M059J (cell line): ENCODE measurements at places on chromosomes 13 and 19. TPM values are rescaled to one million over a fixed set of nuclear protein-coding genes. Genes with fewer than 3 reads are reported as not detected.

The TGFBR3L gene
- 1.1 and 2.9 TPM in 2 replicates for total RNA-seq

GRCh38 chr13:47959468-47960247 is 41.4 kb downstream of the SUCLA2 start:
- peak; percentile 3 for DNase-seq

DNA sequence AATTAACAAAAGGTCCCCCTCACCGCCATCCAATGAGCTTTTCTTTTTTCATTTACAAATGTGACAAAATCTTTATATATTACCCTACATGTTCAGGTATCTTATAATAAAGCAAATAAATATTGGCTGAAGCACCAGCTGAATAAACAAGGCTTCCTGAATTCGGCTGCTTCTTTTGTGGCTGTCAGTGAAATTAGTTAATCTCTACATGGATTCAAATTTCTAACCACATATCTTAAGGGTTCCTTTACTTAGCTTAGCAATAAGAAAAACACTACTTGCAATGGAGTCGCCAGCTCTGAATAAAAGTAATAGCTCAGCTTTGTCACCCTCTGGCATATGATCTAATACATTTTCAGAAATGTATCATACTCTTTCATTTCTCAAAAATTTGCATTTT is 104.3 kb downstream of the CCNA1 start:
- no peak for DNase-seq

The ZNF285 gene
- 1.6 and 2.3 TPM in 2 replicates for total RNA-seq

- DNase-seq: no peak
Observed at GRCh38 chr19:13102416-13102665, 317 bp downstream of the LYL1 start.

DNA sequence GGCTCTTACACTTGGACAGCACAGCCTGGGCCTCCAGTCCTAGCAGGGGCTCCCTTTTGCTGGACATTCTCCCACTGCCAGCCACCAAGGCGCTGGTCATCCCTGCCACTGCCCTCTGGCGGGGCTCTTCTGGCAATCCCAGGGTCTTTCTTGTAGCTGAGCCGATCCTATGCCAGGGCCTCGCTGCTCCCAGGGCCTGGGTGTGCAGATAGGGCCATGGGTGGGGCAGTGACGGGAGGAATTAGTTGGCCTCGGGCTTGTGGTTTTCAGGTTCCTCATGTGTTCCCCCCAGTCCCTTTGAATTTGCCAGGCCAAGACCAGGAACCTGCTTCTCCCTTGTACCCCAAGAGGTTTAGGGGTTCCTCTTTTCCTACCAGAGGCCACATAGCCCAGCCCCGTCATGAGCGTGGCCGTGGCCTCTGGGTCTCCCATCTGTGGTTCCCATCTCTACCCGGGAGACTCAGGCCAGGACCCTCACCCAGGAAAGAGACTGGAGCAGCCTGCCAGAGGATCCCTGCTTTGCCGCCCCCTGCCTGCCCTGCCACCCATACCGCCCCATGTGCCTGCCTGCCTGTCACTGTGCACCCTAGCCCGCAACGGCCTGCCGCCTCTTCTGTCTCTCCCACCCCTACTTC is 26.2 kb downstream of the TMED1 start:
- no peak for DNase-seq

DNA sequence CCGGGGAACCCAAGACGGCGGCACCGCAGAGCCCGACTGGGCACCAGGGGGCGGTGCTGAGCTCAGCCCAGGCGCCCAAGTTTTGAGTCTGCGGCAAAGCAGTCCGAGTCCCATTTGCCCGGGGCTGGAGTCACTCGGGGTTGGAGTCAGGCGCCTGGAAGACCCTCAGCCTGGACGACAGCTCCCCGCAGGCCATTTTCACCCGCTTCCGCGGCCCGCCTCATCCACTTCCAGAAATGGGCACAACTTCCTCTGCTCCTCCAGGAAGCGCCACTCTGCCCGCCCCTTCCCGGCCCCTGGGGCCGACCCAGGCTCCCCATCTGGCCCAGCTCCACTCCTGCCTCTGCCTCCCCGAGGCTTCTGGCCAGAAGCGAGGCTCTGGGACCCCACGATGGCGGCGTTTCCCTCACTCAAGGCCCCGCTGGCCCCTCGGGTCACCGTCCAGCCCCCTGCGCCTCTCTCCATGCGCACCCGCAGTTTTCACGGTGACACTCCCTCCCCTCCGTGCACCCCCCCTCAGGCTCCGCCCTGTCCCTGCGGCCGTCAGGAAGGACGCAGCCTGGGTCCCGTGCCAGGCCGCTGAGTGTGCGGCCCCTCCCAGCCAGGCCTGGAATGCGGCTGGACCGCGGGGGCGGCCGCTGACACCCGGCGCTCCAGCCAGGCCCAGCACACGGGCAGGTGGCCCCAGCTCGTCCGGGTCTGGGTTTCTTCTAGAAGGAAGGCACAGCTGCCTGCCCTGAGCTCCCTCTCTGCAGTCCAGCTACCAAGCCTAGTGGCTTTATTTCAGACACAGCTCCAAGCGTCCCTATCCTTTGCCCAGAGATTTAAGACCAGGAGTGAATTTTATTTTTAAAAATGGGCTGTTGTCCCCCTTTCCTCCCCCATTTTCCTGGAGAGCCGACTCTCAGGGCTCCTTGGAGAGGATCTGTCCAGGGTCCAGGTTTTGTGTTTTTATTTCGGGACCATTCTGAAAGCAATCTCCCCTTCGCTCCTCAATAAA is 4.7 kb downstream of the SERTAD1 start:
- peak; percentile 94 for DNase-seq

The MLLT1 gene
- 15.2 and 22.6 TPM in 2 replicates for total RNA-seq

- no peak for DNase-seq
Observed at GRCh38 chr13:40175639-40176038, 490.8 kb downstream of the FOXO1 start.

GRCh38 chr13:111661052-111661451 is 340.6 kb downstream of the TEX29 start:
- DNase-seq: no peak

The PSG11 gene
- 0.49 and 0.69 TPM in 2 replicates for total RNA-seq

DNA sequence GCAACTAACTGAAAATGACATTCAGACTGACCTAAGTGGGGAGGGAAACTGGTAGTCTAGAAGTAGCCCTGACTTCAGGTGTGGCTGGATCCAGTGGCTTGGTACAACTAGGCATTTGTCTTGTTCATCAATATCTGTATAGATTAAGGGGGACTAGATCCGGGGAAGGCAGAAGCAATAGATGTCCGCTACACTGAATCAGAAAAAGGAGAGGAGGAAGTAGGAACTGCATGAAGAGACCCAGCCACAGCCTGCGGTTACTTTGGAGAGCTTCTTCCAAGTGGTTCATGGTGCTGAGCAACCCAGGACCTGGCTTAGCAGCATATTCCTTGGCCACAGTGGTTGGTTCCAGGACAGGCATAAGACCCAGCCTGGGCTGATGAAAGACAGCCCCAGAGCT is 9.9 kb upstream of the PRODH2 start:
- no peak for DNase-seq

- no peak for DNase-seq
Observed at GRCh38 chr19:55118401-55118991, 1.1 kb upstream of the PPP1R12C start.

DNA sequence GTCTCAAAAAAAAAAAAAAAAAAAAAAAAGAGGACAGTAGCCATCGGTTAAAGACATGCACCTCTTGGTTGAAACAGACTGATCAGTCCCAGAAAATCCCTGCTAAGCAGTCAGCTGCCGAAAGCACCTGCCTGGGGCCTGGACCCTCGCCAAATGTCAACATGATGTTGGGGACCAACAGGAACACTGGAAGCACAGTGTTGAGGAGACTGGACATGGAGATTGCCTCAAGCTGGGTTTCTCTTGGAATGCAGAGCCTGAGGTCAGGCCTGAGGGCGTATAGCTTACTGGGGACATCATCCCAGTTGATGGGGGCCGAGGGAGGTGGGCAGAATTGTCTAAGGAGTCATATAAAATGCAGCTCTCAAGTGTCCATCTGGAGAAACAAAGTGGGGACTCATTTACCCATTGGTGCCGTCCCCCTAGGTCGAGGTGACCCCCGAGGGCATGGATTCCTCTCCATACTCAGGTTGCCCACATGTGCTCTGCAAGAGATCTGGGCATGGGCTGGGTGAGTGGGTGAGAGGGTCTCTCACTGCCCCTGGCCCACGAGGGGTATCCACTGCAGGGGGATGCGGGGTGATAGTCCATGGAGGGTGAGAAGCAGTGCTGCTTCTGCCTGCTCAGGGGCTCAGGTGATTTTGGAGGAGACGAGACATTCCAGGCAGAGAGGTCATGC is 164.5 kb downstream of the URI1 start:
- no peak for DNase-seq

DNA sequence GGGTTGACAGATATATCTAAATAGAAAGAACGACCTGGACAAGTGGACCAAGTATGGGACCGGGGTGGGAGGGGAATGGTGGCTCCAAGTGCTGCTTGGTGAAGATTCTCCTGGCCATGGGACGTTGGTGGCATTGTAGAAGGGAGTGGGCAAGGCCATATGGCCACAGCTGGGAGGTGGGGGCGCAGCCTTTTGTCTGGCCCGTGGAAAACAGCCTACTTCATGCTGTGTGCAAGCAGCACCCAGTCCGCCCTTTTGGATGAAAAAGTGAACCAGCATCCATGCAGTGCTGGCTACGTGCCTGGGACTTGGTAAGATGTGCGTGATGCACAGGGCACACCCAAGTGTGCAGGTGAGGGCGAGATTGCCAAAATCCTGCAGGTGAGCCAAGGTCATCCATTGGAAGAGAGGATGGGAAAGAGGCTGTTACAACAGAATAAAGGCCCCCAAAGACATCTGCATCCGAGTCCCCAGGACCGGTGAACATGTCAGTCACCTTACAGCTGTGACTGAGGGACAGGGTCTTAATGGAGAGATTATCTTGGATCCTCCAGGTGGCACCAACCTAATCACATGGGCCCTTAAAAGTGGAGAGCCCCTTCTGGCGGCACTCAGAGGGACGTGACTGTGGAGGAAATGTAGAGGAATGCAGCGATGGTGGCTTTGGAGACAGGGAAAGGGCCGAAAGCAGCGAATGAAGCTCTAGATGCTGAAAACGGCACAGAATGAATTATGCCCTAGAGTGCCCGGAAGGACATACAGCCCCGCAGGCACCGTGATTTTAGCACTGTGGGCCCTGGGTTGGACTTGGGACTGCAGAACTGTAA is 40.8 kb downstream of the TEX29 start:
- no peak for DNase-seq

DNA sequence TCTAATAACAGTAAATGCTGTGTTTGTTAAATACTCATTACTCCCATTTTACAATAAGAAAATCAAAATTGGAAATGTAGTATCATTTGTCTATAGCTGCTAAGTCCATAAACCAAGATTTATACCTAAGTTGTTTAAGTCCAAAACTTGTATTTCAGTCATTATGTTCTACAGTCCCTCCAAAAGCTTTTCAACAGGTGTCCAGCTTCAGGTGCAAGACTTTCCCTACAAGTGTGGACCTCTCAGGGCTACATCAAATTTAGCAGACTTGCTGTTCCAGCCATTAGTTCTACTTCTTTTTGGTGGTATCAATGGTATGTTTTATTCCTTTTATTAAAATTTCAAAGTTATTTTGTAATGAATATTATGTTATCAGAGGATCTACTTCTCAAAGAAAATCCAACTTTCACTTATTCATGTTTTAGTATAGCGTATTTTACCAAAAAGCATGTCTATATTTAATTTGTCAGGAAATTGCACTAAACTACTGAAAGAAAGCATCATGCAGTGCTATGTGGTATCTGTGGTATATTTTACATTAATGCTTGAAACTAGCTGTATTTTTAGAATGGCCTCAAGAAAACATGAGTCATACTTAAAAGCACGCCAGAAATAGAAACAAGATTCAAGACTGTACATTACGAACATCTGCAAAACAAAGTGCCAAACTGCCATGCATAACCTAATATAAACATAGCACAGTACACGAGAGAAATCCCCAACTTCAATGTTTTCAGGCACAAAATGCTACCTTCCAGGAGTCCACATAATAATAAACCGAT is 44.5 kb downstream of the VWA8 start:
- peak; percentile 75 for DNase-seq

DNA sequence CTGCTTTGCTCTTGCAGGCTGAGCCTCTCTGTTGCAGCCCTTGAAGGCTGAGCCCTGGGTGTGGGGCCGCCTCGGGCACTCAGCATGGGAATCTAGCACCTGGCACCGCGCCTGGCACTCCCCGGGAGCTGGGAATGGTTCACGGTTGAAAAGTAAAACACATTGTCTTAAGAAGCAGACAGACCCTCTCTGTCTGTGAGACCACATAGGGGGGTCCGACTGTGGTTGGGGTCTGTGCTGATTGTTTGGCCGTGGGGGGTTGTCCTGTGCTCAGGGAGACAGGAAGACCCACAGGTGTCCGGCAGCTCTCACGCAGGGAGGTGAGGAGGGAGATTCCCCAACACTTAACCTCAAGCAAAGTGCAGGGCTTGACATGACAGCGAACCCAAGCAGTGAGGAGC is 64.8 kb downstream of the SOX1 start:
- DNase-seq: no peak

The C3 gene
- total RNA-seq: 4.0 and 5.2 TPM in 2 replicates

The COX6B1 gene
- total RNA-seq: 635 and 1,532 TPM in 2 replicates

GRCh38 chr19:54273821-54274220 is 7.1 kb downstream of the LILRB2 start:
- no peak for DNase-seq

The ZNF534 gene
- not detected in 2 replicates for total RNA-seq

GRCh38 chr13:25059958-25060357 is 36.0 kb upstream of the PABPC3 start:
- no peak for DNase-seq

The IL17D gene
- total RNA-seq: 0.47 and 0.71 TPM in 2 replicates

DNA sequence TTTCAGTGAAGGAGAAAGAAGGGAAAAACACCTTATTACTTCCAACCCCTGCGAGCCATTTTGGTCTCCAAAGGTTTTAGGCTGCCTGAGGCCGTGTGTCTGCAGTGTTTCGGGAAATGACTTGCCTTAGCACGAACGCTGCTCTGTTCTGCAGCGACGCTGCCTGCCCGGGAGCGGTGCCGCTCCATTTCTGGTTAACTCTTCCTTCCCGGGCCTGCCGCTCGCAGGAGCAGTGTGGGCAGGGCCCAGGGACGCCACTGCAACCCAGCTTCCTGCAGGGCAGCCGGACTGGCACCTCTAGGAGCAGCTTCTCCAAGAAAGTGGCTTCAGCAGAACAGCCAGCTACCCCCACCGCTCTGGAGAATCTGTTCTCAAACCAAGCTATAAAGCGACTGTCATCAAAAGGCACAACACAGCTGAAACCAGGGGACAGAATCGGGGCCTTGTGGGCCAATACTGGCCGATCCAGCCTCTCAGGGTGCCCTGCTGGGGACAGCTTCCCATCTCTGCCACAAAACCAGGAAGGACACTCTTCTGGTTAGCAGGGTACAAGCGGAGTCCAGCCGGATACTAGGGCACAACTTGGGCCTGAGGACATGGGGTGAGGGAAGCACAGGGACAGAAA is 72.2 kb downstream of the KCTD15 start:
- DNase-seq: peak; percentile 58

The RXFP2 gene
- 0.07 TPM in 1 of 2 replicates, not detected in the other for total RNA-seq

GRCh38 chr19:18339723-18340122 is 675 bp upstream of the PGPEP1 start:
- DNase-seq: peak; percentile 60

The SH2D3A gene
- total RNA-seq: not detected in 2 replicates

- DNase-seq: no peak
Observed at GRCh38 chr13:49084961-49085360, 109.2 kb downstream of the FNDC3A start.

- no peak for DNase-seq
Observed at GRCh38 chr13:44698066-44698465, 121.9 kb upstream of the TSC22D1 start.

GRCh38 chr13:100493418-100493817 is 95.2 kb downstream of the GGACT start:
- DNase-seq: no peak
